ENCODE measurements at places on chromosomes 4 and X. TPM values are rescaled to one million over a fixed set of nuclear protein-coding genes. Genes with fewer than 3 reads are reported as not detected.

GRCh38 chr4:164959896-164960295 lies 17.6 kb downstream of the TRIM61 start:
- no peak overlapping the region for H3K27ac ChIP-seq
- no peak for DNase-seq
- peaks cover 2% of the 10 kb centered on the region for H3K27me3 ChIP-seq

DNA sequence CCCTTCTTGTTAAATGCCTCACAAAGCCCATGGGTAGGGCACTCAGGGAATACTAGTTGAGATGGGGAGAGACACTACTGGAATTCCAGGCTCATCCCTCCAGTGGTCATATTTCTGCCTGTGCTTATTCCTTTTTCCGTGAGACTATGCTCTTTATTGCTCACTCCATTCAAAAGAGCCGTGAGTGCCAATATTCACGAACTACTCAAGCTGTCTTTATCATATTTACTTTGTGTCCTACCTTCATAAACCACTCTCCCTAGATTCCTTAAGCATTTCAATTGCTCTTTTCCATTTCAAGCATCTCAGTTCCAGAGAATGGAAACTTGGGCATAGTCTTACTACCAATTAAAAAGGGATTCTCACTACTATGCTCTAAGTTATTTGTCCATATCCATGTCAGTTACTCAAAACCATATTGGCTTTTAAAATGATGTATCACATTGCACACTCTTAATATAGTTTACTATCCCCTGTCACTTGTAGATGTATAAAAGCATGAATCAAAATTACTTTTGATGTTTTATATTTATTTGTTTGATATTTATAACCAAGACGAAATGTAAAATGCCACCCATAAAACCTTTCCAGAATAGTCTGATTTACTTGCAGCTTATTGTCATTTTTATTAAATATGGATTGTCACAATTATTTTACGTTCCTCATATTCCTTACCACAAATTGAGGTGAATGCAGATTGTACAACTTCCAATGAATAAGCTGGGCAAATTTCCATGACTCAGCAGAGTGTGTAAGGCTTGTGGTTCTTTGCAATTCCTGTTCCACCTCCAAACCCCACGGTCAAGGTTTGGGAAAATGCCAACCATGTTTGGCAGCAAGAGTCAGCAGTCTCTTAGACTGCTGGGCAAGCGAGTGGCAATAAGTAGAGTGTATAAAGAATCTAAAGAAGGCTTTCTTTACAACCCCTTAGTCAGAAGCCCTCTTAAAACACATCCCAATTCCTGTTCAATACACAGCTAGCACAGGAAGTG lies 24.4 kb downstream of the ENOX2 start:
- H3K4me3 ChIP-seq, result no peak overlapping the region
- H3K27me3 ChIP-seq, result no peaks in the 10 kb centered on the region
- peaks cover 1% of the 10 kb centered on the region for H3K36me3 ChIP-seq

GRCh38 chr4:133320576-133321170 lies 171.6 kb downstream of the PCDH10 start:
- H3K36me3 ChIP-seq, result no peaks in the 10 kb centered on the region
- DNase-seq, result no peak
- H3K4me3 ChIP-seq, result no peak overlapping the region
- H3K27me3 ChIP-seq, result peaks cover under 1% of the 10 kb centered on the region

DNA sequence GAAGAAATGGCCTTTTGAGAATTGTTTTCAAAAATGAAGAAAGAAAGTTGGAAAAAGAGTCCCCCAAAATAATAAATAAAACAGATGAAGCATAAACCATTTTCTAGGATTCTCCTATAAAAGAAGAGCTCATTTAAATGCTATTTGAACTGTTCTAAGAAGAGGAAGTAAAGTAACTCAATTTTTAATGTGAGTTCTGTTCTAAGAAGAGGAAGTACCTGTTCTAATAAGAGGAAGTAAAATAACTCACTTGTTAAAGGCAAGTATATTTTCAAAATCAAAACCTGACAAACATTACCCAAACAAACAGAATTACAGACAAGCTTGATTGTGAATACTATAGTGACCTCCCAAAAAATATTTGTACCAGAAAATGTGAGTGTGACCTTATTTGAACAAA lies 1326.3 kb downstream of the C4orf33 start:
- H3K4me3 ChIP-seq, result no peak overlapping the region
- no peaks in the 10 kb centered on the region for H3K27me3 ChIP-seq
- no peaks in the 10 kb centered on the region for H3K36me3 ChIP-seq
- H3K4me1 ChIP-seq, result no peaks in the 10 kb centered on the region

GRCh38 chrX:141732031-141732430 lies 33.5 kb upstream of the SPANXD start:
- H3K27me3 ChIP-seq, result no peaks in the 10 kb centered on the region
- H3K4me1 ChIP-seq, result no peaks in the 10 kb centered on the region
- H3K4me3 ChIP-seq, result no peak overlapping the region

DNA sequence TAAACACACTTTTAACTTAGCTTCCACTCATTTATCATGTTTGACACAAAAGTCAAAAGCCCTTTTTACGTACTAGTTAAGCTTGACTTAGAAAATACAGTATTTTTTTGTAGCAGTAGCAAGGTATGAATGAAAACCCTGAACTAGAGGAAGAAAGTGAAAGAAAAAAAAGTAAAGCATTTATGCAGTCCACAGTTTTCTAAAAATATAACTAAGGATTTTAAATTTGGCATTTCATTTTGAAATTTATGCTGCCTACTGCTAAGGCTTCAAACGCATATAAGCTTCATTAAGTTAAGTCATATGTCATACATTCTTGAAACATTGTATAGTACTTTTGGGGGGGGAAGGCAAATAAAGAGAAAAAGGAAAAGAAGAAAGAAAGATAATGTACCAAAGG lies 201.5 kb downstream of the PDGFC start:
- H3K27ac ChIP-seq, result peak overlapping the region; percentile 87
- H3K36me3 ChIP-seq, result peaks cover 9% of the 10 kb centered on the region
- no peak for DNase-seq
- peak overlapping the region; percentile 35 for H3K4me3 ChIP-seq

DNA sequence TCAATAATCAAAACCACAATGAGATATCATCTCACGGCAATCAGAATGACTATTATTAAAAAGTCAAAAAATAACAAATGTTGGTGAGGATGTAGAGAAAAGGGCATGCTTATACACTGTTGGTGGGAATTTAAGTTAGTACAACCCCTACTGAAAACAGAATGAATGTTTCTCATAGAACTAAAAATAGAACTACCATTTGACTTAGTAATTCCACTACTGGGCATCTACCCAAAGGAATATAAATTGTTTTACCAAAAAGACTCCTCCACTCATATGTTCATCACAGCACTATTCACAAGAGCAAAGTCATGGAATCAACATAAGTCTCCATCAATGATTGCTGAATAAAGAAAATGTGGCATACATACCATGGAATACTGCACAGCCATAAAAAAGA lies 278.1 kb upstream of the ARSJ start:
- H3K4me1 ChIP-seq, result peaks cover 21% of the 10 kb centered on the region
- no peak for DNase-seq
- H3K36me3 ChIP-seq, result peaks cover 14% of the 10 kb centered on the region
- H3K4me3 ChIP-seq, result no peak overlapping the region
- H3K27ac ChIP-seq, result peak overlapping the region; percentile 72
- no peaks in the 10 kb centered on the region for H3K27me3 ChIP-seq

The SEC24D gene
- total RNA-seq, result 204 TPM
